ENCODE measurements at places on chromosomes 2 and 18.

GRCh38 chr18:2846636-2847316 is at the start of gene EMILIN2:
Gene EMILIN2, plus strand, starts transcription at chr18:2847006. Its CDS starts 183 bp downstream, at chr18:2847189.
- DNase-seq: peak; percentile 97

DNA sequence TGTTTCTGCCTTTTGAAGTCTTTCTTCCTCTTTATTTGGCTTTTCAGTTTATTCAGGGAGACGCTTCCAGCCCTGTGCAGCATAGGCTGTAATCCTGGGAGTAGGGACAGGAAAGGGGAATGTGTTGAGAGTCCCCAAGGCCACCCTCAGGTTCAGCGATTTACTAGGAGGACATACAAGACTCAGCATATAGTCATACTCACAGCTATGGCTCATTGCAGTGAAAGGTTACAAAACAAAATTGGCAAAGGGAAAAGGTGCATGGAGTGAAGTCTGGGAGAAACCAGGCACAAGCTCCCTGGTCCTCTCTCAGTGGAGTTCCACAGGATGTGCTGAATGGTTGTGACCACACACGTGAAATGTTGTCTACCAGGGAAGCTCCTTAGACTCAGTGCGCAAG is 49.6 kb upstream of the ZNF638 start:
- DNase-seq: no peak

- DNase-seq: no peak
These were observed 8.7 kb upstream of the IMPA2 start for GRCh38 chr18:11972371-11973174.

DNA sequence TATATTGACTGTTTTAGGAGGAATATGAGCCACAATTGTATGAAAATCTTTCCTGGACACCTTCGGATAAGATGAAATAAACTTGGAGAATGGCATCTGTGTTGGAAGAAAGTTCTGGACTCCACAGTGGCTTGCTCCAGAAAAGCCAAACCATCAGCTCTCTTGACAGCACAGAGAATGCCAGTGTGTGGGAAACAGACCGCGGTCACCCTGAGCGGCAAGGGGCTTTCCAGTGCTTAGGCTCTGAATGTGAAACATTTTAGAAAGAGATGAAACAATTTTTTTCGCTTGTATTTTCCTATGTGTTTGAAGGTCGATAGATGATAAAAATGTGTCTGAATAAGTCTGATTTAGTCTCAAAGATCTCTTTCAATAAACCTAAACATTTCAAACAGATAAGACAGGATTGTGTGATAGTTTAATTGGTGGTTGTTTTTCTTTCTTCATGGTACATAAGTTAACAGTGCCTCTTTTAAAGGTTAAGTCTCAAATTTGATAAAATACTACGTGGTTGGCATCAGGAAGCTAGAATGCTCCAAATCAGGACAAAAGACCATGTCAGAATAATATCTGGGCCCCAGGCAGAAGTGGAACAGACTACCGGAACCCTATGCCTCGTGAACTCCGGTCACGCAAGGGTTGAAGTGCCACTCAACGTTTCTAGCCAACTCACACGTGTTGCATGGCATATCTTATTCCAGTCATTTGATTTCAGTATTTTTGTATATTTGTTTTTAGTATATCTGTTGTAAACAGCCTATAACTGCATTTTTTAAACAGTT is 28.9 kb downstream of the PTGR3 start:
- DNase-seq: no peak

DNA sequence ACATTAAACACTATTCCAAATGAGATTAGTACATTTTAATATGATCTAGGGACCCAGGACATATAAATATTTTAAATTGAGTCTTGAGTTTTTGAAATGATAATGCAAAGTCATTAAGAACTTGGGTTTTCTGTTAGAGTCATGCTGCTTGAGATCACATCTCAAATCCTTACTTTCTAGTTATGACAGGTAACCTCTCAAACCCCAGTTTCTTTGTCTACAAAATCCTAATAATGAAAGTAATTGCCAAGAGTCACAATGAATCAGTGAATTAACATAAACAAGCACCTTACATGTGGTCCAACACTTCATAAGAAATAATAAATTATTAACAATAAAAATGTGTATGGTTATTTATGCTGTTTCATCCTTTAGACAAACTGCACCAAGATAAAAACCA is 607.6 kb downstream of the LRP1B start:
- DNase-seq: no peak

- peak; percentile 93 for DNase-seq
These were observed 78.1 kb downstream of the IRS1 start for GRCh38 chr2:226721541-226721940.

DNA sequence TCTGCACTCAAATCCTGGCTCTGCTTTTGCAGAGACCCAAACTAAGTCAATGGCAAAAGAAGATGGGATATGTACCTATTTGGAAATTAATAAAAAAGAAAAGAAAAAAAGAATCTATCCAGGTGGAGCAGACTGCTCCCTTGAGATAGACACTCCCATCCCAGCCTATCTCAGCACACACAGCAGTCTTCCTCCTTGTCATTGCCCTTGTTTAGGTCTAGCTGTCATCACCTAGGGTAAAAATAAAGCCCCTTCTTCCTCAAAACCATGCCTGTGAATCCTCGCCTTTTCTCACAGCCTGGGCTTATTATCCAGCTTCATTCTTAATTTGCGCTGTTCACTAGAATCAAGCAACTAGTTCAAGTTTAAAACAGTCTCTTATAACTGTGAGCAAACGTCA is 30.7 kb upstream of the ACSL3 start:
- no peak for DNase-seq

DNA sequence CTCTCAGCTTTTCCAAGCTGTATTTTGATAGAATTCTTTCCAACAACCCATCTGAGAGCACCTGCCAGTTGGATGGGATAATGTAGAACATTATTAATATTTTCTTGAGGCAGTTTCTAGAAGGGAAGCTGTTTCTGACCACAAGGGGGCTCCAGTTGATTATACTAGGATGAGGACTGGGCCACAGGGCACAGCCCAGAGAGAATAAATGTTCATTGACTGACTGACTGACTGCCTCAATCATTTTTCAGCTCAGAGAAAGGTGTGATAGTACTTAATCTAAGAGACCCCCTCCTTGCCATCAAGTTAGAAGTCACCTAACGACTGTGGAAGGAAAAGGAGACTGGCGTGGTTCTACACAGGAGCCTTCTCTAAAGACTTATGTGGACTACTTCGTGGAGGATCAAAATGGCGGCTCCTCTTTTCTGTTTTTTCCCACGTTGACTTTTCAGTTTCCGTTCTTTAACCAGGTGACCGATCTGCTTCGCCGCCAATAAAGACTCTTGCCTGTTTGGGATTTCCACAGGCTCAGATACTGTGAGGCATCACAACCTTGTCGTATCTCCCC is 31.9 kb upstream of the CREG2 start:
- no peak for DNase-seq

- no peak for DNase-seq
These were observed 81.9 kb downstream of the MEP1B start for GRCh38 chr18:32271672-32272208.

GRCh38 chr2:55995211-55995610 is 71.6 kb upstream of the EFEMP1 start:
- DNase-seq: no peak

- no peak for DNase-seq
These were observed 164.5 kb downstream of the NCK2 start for GRCh38 chr2:105909215-105909614.

GRCh38 chr2:143558665-143559064 is 429.4 kb downstream of the ARHGAP15 start:
- DNase-seq: no peak

- DNase-seq: no peak
These were observed 259.3 kb downstream of the MEIS1 start for GRCh38 chr2:66694087-66694860.

DNA sequence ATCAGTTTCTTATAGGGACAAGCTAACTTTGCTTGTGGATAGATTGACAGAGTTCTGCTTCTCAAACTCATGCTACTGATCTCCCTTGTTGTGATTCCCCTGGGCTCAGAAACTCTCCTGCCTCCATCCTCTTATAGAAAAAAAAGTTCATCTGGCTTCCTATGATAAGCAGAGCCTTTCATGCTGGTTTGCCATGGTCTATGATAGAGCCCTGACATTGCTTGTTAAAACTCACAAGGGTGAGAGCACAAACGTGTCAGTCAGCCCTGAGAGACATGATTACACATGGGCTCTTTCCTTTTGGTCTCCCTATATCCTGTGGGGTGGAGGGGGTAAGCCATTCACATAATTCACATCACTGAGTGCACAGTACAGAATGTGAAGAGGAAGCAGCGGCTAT is 121.8 kb downstream of the TDRD15 start:
- peak; percentile 70 for DNase-seq

GRCh38 chr2:20481798-20482405 is 35.0 kb downstream of the RHOB start:
- no peak for DNase-seq

- DNase-seq: peak; percentile 91
These were observed 820.4 kb downstream of the GALR1 start for GRCh38 chr18:78069784-78070664.

DNA sequence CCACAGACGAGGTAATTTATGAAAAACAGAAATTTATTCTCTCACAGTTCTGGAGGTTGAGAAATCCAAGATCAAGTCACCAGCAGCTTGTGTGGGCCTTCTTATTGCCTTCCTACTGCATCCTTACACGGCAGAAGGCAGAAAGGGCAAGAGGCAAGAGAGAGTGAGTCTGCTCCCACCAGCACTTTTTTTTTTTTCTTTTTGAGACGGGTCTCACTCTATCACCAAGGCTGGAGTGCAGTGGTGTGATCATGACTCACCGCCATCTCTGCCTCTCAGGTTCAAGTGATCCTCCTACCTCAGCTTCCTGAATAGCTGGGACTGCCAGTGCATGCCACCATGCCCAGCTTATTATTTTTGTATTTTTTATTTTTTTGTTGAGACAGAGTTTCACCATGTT is 78.5 kb upstream of the HK2 start:
- DNase-seq: no peak

- DNase-seq: no peak
These were observed 679 bp downstream of the RNF144A start for GRCh38 chr2:6917761-6918421.

DNA sequence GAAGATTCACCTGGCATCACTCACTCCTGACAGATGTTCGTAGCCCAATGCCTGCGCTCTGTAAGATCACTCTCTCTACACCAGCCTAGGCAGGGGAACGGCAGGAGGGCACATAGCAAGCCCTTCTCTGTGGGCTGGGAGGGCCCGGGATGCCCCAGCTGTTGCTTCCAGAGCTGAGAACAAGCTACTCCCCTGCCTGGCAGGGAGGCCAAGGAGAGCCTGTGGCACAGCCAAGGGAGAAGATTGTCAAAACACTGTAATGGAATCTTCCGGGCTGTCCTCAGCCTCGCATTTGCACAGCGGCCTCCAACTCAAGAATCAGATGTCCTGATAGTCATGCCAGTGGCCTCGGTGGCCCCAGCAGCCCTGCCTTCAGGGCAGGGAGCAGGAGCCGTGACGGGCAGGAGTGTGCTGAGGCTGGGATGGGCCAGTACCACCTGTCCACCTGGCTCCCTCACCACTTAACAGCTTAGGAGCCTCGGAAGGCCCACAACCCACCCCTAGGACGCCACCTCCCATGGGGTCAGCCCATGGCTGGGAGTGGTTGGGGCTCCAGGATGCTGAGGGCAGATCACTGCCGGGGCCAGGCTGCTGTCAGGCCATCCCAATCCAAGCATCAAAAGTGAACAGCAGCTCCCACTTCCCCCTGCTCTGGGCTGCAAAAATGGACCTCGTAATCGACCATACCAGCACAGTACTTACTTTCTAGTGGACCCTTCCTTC is 21.9 kb upstream of the SLC35F6 start:
- no peak for DNase-seq

GRCh38 chr2:239845968-239846367 is 179.2 kb downstream of the NDUFA10 start:
- DNase-seq: no peak

DNA sequence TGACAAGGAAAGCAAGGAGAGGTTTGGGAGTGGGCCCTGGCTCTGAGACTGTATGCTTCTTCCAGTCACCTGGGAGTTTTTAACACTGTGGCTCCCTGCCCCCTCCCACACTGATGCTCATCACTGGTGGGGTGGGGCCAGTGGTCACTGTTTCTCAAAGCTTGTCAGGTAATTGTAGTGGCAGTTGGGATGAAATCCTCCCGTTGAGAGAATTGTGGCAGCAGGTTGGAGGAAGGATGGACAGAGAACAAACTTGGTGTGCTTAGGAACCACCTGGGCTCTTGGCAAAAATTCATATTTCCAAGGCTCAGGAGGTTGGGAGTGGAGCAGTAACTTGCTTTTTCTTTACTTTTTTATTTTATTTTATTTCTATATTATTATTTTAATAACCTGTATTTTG is 25.1 kb downstream of the DGKD start:
- DNase-seq: no peak

DNA sequence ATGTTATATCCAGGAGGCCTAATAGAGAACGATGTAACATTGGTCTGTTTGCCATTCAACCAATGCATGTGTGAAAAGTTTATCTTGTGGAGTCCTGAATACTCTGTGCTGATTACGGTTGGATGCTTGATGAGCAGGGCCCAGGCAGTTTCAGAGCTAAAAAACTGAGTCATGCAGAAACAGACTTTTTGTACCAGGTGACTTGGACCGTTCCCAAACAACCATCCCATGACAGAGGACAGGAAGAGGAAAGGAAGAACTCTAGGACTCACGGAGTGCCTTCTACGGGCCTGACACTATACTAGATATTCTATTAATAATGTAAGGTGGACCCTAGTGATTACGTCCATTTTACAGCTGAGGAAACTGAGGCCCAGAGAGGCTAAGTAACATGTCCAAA is 142.1 kb downstream of the ARHGAP28 start:
- no peak for DNase-seq

DNA sequence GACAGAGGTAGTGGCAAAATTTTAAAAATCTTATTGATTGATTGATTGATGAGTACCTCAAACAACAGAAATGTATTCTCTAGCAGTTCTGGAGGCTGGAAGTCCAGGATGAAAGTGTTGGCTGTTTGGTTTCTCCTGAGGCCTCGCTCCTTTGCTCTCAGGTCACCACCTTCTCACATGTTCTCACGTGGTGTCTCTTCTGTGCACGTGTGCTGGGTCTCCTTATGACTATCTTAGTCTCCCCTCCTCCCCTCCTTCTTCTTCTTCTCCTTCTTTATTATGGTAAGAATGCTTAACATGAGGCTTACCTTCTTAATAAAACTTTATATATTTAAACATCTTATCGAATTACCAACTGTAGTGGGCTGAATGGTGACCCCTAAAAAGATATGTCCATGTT is 446.0 kb upstream of the SPHKAP start:
- no peak for DNase-seq

GRCh38 chr2:17052001-17052400 is 386.4 kb upstream of the CYRIA start:
- no peak for DNase-seq

DNA sequence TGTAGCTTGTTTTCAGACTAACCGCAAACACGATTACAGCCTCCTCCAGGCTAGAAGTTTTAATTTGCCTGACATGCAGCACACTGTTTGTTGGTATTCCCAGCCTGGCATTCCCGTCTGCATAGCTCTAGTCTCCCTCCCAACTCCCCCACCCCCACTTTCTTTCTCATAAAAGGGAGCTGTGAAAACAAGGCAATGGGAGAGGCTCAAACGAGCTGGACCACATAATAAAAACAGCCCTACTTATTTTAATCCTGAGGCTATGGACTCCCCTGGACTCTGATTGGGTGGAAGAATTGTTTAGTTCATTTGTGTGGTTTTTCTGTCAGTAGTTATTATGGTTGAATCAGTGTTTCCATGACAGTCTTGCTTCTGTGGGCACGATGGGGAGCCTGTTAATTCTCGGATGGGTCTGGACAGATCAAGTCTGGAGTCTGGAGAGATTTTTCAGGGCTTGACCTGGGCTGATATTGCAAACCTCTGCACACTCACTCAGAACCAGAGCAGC is 1.2 kb downstream of the STON1 start:
- no peak for DNase-seq

Measured in esophagus muscularis mucosa (tissue), 4 donors.